Mesenchymal stem cell (in vitro differentiated cells and primary cell): ENCODE measurements at places on chromosomes 4 and X.

DNA sequence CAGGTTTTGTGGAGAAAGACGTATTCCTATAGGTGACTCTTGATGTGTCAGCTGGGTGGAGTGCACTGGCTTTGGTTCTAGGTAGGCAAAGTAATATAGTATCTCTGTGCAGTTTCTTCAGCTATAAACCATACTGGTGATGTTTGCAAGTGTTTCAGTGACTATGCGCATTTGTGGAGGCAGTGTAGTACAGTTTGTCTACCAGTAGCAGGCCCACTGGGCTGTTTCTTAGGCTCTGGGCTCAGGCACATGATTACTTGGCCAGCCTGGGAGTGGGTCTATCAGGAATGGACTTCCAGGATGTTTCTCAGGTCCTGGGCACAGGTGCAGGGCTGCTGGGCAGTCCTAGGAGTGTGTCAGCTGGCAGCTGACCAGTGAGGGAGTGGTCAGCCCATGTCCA is 51.9 kb upstream of the INTU start:
- H3K27me3 ChIP-seq: no peaks in the 10 kb centered on the region
- no peaks in the 10 kb centered on the region for H3K4me1 ChIP-seq

GRCh38 chr4:123802082-123802645 is 405.6 kb downstream of the SPRY1 start:
- H3K36me3 ChIP-seq: no peaks in the 10 kb centered on the region
- no peaks in the 10 kb centered on the region for H3K4me1 ChIP-seq
- H3K27me3 ChIP-seq: no peaks in the 10 kb centered on the region
- no peak overlapping the region for H3K27ac ChIP-seq

DNA sequence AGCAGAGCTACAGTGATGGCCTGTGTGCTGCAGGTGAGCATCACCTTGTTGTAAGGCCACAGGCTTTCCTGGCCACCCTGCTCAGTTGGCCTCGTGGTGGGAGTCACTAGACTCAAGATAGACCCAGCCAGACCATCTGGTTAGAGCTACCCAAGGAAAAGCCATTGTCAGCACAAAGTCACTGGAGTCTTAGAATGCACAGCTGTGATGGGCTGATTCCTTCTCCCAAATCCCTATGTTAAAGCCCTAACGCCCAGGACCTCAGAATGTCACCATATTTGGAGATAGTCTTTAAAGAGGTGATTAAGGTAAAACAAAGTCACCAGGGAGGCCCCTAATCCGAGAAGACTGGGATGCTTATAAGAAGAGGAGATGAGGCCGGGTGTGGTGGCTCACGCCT is 173.4 kb downstream of the DHRSX start:
- H3K4me1 ChIP-seq: no peaks in the 10 kb centered on the region
- DNase-seq: no peak
- peaks cover 4% of the 10 kb centered on the region for H3K36me3 ChIP-seq
- H3K4me3 ChIP-seq: no peak overlapping the region
- H3K27me3 ChIP-seq: no peaks in the 10 kb centered on the region
- H3K27ac ChIP-seq: no peak overlapping the region

DNA sequence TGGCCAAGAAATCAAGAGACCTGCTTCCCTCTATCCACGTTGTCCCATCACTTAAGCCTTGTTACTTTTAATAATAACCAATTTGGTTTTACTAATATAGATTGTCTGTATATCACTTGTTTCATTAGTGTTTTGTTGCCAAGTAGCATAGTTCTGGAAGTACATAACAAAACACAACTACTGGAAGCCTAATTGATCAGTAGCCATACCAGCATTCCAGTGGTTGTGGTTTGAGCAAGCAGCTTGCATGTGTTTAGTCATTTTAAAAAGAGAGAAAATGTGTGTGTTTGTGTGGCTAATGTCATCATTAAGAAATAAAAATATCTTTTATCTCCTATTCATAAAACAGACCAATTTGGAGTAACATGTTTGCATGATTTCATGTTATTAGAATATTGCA is 70.8 kb downstream of the PTPN13 start:
- peaks cover 3% of the 10 kb centered on the region for H3K36me3 ChIP-seq
- no peak overlapping the region for H3K4me3 ChIP-seq
- no peaks in the 10 kb centered on the region for H3K4me1 ChIP-seq
- no peaks in the 10 kb centered on the region for H3K27me3 ChIP-seq
- no peak overlapping the region for H3K27ac ChIP-seq

- no peak overlapping the region for H3K4me3 ChIP-seq
- no peaks in the 10 kb centered on the region for H3K36me3 ChIP-seq
- no peak overlapping the region for H3K27ac ChIP-seq
- H3K4me1 ChIP-seq: no peaks in the 10 kb centered on the region
- no peaks in the 10 kb centered on the region for H3K27me3 ChIP-seq
Observed at GRCh38 chrX:17187136-17187756, 187.8 kb upstream of the NHS start.

DNA sequence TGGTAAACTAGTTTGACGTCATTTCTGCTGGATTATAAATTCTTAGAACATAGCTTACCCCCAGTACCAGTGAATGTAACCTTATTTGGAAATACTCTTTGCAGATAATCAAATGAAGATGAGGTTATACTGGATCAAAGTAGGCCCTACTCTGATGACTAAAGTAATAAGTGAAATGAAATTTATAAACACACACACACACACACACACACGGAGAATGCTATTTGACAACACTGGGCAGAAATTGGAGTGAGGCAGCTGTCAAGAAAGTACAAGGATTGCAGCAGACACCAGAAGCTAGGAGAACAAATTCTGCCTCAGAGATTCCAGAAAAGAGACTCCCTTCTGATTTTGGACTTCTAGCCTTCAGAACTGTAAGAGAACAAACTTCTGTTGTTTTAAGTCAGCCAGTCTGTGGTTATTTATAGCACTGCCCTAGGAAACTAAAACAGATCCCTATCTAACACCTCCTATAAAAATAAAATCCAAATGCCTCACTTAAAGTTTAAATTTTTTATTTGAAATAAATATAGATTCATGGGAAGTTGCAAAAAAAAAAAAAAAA is 448.6 kb downstream of the PCDH18 start:
- no peak overlapping the region for H3K4me3 ChIP-seq
- no peak overlapping the region for H3K27ac ChIP-seq
- no peaks in the 10 kb centered on the region for H3K4me1 ChIP-seq
- H3K36me3 ChIP-seq: peaks cover 16% of the 10 kb centered on the region
- H3K27me3 ChIP-seq: no peaks in the 10 kb centered on the region
- DNase-seq: peak; percentile 6

DNA sequence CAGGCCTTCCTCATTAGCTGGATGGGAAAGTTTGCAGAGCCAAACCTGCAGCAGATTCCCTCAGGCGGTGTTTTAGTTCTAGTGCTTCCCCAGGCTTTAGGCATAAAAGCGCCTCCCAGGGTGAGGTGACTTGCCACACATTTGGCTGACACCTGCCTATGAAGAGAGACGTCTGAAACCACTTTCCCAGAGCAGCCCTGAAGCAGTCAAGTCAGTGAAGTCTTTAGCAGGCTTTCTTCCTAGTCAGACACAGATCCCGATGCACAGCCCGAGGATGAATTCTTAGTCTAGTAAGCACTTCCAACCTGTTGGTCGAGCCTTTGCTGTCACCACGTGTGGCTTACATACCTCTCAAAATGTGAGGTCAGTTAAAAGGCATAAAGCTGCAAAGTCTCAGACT is 484.1 kb downstream of the SMARCA1 start:
- H3K4me3 ChIP-seq: no peak overlapping the region
- DNase-seq: no peak
- H3K27me3 ChIP-seq: no peaks in the 10 kb centered on the region
- H3K36me3 ChIP-seq: no peaks in the 10 kb centered on the region

- no peak overlapping the region for H3K27ac ChIP-seq
- DNase-seq: no peak
- H3K4me3 ChIP-seq: no peak overlapping the region
Observed at GRCh38 chr4:24578364-24578763, 6.0 kb downstream of the DHX15 start.
